ENCODE measurements at places on chromosomes 6 and 20.

GRCh38 chr6:144066741-144067484, 28.5 kb downstream of the SF3B5 start:
- no peak for DNase-seq

- DNase-seq: no peak
Measured at GRCh38 chr6:37540390-37540789, 40.7 kb upstream of the CCDC167 start.

DNA sequence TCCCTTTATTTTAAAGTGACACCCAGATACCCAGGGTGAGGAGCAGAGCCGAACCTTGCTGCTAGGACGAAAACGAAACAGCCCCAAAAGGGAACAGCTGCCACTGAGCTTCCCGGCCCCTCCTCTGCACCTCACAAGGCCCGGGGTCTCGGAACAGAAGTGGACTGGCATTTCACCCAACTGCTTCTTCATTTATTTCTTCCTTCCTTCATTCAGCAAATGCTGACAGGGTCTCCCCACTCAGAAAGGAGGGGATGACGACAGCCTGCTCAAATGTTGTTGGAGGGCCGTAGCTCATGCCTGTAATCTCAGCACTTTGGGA, 220.3 kb downstream of the PREX1 start:
- no peak for DNase-seq

DNA sequence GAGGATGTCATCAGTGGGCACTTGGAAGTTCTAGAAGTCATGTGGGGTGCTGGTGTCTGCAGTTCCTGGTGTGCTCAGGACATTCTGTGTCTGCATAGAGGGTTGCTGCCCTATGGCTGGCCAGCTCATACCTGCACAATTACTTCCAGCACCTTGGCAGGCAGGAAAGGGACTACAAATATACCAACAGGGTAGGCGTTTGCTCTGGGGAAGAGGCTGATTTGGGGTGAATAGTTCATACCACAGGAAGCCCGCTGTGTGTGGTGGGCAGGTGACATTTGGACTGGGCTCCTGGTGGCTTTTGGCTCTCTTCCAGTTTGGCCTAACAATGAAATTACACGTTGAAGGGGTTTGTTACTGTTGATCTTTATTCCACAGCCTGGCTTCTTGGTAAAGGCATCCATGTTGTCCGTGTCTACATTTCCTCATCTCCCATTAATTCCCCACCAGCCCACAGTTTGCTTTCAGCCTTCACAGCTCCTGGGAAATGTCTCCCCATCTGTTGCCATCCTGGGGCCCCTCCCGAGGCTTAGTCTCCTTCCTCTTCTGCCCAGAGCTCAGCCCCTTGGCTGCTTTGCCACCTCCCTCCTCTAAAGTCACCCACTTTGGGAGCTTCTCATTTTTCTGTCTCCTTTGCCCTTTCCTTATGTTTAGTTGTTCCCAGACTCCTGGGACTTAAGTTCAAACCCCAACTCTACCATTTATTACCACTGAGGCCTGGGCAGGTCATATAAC, 88.1 kb downstream of the RSPH3 start:
- DNase-seq: no peak

DNA sequence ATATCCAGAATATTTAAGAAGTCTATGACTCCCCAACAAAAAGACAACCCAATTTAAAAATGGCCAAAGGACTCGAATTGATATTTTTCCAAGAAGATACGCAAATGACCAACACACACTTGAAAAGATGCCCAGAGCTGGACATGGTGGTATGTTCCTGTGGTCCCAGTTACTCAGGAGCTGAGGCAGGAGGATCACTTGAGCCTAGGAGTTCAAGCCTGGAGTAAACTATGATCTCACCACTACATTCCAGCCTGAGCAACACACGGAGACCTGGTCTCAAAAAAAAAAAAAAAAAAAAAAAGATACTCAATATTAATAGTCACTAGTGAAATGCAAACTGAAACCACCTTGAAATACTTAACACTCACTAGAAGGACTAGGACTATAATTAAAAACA, 12.2 kb upstream of the ARMC2 start:
- DNase-seq: no peak

GRCh38 chr20:51529758-51530157, 12.8 kb downstream of the NFATC2 start:
- DNase-seq: no peak

Data from RCC 7860 (cell line).